ENCODE measurements at places on chromosomes 5 and 9.

GRCh38 chr5:172098046-172098445 is 90.0 kb downstream of the STK10 start:
- no peak for DNase-seq

DNA sequence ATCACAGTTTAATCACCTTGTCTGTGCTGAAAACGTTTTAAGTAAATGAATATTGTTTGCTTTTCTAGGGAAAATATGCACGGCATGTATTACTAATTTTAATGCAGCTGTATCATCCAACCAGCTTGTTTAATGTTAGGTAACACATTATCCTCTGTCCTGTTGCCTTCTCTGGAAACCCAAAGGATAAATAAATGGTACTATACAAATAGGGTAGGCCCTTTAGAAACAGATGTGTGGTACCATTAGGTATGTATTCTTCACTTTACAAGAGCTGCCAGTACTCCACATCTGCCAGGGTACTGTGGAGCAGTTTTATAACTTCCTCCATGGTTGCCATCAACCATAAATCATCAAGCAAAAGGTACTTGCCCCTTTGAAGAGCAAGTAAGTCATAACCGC is 42.9 kb downstream of the FAF2 start:
- no peak for DNase-seq

- DNase-seq: no peak
These were observed 15.6 kb downstream of the WWC1 start for GRCh38 chr5:168307022-168307421.

DNA sequence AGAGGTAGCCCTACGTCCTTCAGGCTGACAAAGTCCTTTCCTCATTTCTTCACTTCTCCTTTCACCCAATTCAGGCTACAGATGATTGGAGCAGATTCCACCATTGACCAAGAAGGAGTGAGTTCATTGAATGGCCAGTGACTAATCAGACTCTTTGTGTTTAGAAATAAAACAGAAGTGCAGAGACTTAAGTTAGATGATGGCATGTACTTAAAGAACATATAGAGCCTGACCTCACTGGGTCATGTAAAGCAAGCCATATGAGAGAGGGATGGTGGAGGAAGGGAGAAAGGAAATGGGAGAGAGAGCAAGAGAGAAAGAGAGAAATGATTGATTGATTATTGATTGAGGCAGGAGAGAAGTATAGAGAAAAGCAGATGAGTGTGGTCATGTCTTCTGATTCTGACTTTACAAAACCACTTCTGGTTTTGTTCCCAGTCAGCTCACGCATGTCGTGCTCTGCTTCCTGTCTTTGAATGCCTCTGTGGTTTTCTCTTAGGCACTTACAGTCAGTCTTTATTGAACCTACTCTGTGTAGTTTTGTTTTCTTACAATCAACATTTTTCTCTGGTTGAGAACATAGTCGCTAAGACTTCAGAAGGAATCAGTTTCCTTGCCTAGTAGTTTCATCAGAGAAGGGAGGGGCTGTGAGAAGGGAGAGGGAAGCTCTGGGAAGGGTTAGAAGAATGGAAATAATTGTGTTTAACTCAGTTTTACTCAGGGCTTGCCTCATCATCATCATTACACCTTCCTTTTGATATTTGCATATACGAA is 149.2 kb upstream of the KLF9 start:
- DNase-seq: peak; percentile 92

DNA sequence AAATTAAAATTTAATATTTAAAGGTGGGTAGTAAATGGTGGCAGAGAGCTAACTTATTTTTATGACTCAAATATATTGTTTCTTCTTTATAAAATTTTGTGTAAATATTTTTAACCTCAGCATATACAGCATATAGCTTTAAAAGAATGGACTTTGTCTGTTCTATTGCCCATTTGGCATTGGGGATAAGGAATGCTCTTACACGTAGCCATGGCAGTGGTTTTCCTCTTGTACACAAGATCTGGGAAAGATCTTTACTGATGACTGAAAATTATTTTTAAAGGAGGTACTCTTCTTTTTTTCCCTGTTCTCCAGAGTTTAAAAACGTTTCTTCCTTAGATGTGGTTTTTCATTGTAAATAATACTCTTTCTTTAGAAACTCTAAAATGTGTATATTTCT is 75.0 kb downstream of the PBX3 start:
- DNase-seq: no peak

DNA sequence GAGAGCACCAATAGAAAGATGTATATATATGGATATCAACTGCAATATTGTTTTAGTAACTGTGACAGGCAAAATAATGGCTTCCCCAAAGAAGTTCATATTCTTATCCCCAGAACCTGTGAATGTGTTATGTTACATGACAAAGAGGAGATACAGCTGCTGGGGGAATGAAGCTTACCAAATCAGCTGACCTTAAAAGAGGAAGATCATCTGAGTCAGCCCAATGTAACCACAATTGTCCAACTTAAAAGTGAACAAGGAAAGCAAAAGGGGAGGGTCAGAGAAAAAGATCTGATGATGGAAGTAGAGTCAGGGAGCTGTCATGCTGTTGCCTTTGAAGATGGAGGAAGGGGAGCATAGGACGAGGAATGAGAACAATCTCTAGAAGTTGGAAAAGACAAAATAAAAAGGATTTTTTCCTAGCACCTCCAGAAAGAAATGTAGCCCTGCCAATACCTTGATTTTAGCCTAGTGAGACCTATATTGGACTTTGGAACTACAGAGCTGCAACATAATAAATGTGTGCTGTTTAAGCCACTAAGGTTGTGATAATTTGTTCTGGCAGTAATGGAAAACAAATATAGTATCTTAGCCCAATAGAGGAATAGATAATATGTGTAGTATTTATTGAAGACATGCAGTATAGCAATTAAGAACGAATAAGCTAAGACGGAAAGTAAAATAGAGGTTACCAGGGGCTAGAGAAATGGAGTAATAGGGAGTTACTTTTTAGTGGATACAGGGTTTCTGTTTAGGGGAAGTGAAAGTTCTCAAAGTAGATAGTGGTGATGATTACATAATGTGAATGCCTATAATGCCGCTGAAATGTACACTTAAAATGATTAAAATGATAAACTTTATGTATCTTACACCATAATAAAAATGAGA is 115.9 kb downstream of the PIK3R1 start:
- peak; percentile 78 for DNase-seq

GRCh38 chr9:17531642-17532254 is 47.1 kb upstream of the SH3GL2 start:
- DNase-seq: peak; percentile 54

- no peak for DNase-seq
These were observed 65.0 kb downstream of the FBXL7 start for GRCh38 chr5:15564957-15565356.
